ENCODE measurements at places on chromosomes 16 and 17. TPM values are rescaled to one million over a fixed set of nuclear protein-coding genes. Genes with fewer than 3 reads are reported as not detected.

DNA sequence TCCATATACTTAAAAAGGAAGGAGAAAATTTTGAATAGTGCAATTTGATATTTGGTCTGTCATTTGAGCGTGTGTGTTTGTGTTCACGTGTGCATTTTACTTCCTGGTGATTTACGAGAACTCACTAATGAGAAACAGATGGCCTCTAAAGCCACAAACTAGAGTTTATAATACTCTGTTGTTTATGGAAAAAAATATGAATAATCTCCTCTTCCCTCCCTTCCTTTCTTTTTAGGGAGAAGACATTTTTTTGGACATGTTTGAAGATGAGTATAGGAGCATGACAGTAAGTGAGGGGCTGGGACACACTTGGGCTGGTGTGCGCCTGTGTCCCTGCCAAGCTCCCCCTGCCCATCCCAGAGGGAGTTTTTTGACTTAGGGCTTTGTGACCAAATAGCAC is 102.7 kb downstream of the CLEC16A start:
- no peak for DNase-seq

DNA sequence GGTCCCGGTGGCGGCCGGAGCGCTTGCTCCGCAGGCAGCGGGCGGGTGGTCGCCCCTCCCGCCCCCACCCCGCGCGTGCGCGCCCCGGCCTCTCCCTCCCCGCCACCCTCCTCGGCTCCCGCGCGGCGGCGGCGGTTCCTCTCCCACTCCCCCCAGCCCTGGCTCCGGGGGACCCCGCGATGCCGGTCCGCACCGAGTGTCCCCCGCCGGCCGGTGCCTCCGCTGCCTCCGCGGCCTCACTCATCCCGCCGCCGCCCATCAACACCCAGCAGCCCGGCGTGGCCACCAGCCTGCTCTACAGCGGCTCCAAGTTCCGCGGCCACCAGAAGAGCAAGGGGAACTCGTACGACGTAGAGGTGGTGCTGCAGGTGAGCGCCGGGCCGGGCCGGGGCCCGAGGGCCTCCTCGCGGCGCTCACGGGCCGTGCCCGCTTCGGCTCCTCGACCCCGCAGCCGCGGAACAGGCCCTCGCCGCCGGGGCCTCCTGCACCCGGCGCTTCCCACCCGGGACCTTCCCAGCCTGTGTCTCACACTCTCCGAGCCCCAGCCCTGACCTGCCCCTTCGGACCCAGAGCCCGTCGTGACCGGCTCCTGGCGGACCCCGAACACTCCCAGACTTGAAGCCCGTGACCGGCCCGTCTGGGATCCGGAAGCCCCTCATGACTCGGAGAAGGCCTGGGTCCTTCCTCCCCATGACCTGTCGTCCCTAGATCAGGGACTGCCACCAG is 490 bp downstream of the GID4 start:
- DNase-seq, result no peak

The RCVRN gene
- not detected for total RNA-seq

The PYDC1 gene
- total RNA-seq, result not detected

- no peak for DNase-seq
Observed at GRCh38 chr16:60727851-60728250, 1308.4 kb downstream of the CDH8 start.

DNA sequence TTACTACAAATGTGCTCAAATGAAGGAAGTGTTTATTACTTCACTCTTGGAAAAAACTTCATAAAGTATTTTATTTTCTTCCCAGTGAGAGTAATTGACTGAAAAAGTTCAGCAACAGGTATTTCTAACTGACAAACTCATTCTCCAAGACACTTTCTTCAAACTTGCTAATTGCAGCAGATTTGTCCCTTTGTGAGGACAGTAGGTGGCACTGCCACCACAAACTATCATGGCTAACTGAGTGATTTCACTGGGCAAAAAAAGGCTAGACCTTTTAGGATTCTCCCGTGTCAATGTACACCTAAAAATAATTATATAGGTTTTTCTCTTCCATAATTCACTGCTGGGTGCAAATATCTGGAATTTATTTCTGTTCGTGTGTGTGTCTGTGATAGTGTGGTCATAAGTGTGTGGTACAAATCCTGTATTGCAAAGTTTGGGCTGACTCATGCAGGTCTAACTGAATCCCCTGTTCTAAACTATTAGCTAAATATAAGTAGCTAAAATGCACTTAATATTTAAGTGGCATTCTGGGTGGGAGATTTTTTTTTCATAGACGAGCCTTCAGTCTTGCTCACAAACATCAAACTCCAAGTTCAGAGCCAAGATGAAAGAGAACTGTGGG is 3.9 kb downstream of the HS3ST3A1 start:
- peak; percentile 48 for DNase-seq

- peak; percentile 46 for DNase-seq
Observed at GRCh38 chr17:7354262-7354843, 603 bp upstream of the TMEM95 start.

The TPSAB1 gene
- total RNA-seq, result not detected

The VMO1 gene
- not detected for total RNA-seq

- no peak for DNase-seq
Observed at GRCh38 chr16:79897453-79898146, 297.1 kb upstream of the MAF start.

The NAA60 gene
- total RNA-seq, result 12.6 TPM

DNA sequence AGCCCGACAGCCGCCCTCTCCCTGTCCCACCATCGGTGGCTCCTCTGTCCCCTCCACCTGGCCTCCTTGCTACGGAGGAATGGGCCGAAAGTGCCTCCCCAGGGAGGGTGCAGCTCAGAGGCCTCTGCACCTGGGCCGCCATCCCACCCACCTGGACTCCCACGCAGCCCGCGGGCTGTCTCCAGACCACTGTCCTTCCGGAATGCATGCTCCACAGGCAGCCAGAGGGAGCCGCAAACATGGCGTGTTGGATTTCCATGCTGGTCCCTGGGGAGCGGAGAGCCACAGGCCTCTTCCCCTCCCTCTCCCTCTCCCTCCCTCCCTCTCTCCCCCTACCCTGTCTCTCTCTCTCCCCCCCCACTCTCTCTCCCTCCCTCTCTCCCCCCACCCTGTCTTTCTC is 3.0 kb downstream of the SSTR5 start:
- DNase-seq, result no peak

- DNase-seq, result no peak
Observed at GRCh38 chr17:967122-967521, 12.5 kb downstream of the NXN start.

GRCh38 chr16:55735120-55735781 is 79.5 kb downstream of the SLC6A2 start:
- no peak for DNase-seq

The NACA2 gene
- total RNA-seq, result not detected

DNA sequence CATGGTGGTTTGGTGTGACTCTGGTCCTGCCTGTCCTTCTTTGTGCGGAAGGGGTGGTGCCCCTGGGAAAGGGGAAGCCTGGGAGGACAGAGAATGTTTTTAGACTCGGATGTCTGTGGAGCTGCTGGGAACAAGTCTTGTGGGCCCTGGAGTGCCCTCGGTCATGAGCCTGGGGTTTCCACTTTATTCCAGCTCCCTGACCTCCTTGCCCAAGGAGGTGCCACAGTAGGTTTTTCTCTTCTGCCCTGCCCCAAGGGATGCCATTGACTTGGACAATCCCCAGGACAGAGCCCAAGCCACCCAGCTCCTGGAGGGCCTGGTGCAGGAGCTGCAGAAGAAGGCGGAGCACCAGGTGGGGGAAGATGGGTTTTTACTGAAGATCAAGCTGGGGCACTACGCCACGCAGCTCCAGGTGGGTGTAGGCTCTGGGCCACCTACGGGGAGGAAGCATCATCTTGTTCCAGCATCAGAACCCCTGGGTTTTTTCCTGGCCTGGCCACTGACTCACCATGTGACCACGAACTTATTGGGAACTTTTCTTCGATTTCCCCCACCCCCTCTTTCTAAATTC is 1.4 kb downstream of the STAT5A start:
- no peak for DNase-seq

- no peak for DNase-seq
Observed at GRCh38 chr16:28858421-28858820, 5.2 kb upstream of the SH2B1 start.

DNA sequence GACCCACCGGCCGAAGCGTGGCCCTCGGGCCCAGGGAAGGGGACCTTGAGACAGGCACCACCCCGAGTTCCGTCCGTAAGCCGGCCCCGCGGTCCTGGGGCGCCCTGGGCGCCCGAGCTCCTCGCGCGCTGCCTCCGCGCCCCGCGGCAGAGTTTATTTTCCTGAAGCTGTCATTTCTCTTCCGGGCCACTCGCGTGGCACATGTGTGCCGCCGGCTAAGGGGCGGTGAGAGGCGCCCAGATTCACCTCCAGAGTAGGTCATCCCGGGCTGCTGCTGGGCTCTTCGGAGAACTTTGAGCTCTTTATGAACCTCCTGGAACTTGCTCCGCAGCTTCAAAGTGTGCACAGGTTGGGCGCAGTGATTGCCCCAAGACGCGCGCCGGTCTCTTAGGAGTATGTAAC is 489 bp downstream of the ZC3H18 start:
- DNase-seq, result no peak

- DNase-seq, result no peak
Observed at GRCh38 chr16:62201911-62202310, 165.7 kb upstream of the CDH8 start.

GRCh38 chr17:74527081-74527480 is 4.2 kb downstream of the CD300LB start:
- no peak for DNase-seq

DNA sequence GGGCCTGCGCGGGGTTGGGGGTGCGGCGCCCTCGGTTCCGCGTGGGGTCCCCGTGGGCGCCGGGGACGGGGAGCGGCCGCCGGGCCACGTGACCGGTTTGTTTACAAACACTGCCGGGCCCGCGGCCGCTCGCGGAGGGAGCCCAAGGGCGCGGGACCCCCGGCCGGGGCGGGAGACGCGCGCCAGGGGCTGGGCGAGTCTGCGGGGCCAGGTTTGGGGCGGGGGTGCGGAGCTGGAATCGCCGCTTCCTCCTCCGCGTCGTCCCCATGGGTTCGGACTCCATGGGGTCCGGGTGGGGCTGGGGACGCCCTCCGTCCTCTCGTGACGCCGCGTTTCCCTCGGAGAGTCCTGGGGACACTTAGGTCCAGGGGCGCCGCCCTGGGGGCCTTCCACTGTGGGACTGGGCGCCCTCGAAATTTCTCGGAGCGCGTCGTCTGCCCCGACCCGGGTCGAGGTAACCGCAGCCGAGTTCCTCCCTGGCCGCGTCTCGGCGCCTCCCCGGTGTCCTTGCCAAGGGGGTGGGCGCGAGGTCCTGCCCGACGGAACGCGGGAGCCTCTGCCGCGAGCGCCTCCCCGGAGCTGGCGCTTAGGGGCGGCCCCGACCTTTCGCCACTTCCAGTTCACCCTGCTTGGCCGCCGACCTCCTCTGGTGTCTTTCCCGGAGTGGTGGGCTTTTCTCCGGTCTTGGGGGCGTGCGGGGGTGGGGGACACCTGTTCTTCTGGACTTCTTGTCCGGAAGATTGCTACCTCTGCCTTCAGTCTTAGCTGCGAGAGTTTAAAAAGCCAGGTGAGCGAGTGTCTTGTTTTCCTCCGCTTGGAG is 684 bp downstream of the YPEL2 start:
- peak; percentile 76 for DNase-seq

DNA sequence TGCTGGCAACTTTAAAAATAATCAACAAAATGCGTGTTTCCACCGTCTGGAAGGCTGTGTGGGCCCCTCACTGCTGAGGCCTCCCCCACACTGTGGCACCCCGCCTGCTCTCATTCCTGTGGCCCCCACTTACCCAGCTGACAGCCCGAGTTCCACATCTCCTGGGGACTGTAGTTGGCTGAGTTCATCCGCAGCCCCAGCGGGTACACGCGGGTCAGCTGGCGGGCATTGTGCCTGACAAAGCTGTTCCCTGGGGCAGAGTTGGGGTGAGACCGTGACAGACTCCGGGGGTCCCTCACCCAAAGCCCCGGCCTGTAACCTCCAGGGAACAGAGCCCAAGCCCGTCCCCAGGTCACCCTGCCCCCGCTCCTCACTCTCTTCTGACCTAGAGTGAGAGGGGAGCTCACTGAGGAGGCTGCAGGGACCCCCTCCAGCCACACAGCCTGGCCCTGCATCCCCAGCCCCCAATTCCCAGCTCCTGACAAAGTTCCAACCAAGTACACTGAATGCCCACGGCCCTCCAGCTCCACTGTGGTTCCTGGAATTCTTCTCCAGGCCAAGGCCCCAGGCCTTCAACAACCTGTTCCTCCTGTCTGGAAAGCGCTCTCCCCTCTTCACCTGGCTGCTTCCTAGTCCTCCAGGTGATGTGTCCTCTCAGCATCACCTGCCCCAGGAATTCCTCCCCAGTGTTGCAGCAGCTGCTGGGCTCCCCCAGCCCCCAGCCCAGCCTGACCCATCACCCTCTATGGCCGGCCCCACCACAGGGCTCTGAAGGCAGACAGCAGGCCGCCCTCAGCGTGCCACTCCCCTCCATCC is 18.0 kb downstream of the PLCD3 start:
- DNase-seq, result peak; percentile 76

DNA sequence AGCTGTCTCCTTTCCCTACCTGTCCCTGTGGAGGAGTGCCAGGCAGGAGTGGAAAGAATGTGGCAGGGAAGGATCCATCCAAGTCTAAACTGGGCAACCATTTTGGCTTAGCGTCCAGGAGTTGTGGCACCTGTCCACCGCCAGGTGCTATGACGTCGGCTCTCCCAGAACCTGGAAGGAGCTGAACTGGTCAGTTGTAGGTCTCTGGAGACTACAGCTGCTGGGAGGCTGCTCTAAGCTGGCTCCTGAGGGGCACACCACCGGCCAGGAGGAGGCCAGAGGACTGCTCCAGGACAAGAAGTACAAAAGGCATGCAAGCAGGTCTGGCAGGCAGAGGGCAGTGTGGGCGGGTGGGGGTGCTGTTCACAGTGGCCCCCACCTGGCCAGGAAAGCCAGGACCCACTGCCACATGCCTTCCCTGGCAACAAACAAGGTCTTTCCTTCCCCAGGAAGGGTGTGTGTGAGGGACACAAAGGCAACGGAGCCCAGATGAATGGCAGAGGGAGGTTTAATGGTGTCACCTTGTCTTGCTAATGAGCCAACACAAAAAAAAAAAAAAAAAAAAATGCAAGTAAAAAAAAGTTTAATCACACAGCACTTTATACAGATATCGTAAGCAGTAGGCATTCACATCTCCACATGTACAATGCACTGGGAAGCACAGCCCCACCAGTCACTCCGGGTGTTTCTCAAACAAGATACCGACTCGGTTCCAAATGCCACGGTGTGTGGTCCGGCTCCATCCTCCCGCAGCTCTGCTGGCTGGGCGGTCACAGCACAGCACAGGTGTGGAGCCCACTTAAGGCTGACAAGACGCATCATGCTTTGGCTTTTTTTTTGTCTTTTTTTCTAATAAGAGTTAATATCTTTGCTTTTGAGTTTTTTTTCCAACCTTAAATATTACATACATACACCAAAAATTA is 4.8 kb downstream of the SPHK1 start:
- DNase-seq, result peak; percentile 83
